ENCODE measurements at places on chromosomes 7 and 10.

DNA sequence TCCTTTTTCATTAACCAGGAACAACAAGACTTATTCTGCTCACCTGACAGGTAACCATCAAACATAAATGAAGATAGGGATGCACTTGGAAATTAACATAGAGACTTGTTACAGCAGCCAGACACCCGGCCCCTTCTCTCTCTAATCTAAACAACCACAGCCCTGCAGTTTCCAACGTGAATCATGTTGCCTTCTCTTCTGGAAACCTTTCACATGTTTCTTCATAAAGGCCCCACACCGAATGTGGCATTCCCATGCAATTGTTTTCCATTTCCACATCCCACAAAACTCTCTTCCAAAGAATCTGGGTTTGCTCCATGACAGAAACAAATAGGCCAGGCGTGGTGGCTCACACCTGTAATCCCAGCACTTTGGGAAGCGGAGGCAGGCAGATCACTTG lies 15.0 kb upstream of the WDR86 start:
- no peak for DNase-seq

DNA sequence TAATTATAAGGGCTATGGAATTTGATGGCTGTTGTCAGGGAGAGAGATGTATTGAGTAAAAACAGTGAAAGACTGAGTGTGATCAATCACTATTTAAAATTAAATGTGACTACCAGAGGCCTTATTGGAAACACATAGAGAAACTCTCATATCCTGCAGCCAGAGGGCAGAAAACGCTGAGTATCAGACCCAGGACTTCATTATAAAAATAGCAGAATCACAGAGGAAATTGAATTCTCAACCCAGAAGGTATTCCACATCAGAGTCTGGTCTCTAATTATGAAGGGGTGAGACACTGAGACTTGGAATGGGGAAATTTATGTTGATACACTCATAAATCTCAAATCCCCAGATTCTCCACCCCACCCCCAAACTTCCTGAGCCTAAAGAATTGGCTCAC lies 69.5 kb upstream of the IL6 start:
- no peak for DNase-seq

- no peak for DNase-seq
Observed at GRCh38 chr10:79255007-79255507, 92.2 kb upstream of the PPIF start.

DNA sequence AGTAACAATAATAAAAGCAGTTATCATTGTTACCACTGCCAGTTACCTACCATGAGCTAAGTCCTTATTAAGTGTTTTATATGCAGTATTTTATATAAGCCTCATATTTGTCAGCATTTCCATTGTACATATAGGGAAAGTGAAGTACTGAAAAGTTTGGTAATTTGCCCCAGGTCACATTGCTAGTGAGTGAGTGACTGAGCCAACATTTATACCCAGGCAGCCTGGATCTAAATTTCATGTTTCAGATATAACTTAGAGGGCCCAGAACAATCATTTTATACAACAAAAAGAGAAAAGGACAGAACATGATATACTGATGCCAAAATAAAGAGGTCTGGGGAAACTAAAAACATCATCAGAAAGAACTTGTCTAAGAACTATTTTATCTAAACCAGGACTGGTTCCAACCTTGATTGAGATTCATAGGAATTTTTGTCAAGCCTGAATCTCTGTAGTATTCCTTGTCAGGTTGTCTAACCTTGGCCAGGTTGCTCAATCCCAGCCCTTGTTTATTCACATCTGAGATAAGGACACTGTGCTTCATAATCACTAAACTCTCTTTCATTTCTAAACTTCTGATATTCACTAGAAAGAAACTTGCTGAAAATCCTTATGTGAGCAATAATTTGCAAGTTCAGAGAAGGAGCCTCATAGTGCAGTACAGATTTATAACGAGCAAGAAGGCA lies 308.2 kb downstream of the IPMK start:
- DNase-seq, result no peak

- DNase-seq, result no peak
Observed at GRCh38 chr7:100682228-100682741, 8.7 kb downstream of the GNB2 start.

- no peak for DNase-seq
Observed at GRCh38 chr7:66847879-66848790, 72.9 kb upstream of the TMEM248 start.

- DNase-seq, result no peak
Observed at GRCh38 chr10:125550362-125550761, 132.6 kb downstream of the TEX36 start.

DNA sequence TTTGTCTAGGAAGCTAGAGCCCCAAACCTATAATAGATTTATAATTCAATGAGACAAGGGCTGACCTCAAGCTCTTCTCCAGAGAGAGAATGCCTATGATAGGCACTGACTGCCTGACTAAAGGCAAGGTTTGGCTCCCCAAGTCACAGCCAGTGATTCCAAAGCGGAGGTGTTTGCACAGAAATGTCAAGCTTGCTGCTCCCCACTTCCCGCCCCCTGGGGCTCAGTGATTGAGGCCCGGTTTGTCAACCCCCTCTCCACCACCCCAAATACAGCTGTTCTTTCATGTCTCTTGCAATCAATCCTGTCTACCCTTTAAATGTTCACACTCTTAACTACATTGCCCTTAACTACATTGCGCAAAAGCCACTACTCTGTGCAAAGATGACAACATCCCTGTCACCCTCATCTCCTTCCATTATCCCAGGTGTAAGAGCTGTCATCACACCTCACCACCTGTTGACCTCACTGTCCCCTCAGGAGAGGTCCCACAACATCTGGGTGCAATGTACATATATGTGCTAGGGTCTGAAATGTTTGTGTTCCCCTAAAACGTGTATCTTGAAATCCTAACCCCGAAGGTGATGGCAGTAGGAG lies 58.0 kb downstream of the NUDCD3 start:
- DNase-seq, result no peak

GRCh38 chr10:113476673-113477072 lies 76.2 kb upstream of the HABP2 start:
- DNase-seq, result no peak

DNA sequence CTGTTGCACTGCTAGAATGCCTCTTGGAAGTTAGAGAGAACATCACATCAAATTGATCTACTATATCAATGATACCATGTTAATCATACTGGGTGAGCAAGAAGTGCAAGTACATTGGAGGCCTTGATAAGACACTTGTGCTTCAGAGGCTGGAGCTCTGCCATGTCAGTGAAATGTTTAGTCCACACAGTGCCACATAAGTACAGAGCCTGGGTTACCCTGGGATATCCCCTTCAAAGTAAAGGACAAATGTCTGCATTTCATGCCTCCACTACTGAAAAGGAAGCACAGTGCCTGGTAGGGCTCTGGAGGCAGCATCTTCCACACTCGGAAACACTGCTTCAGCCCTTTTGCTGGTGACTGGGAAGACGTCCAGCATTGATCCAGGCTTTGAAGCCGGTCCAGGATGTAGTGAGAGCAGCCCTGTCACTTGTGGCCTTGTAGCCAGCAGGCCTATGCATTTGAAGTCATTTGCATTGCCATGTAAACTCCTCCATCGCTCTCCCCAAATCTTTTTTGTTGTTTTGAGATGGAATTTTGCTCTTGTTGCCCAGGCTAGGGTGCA lies 15.7 kb upstream of the STN1 start:
- DNase-seq, result no peak

- peak; percentile 84 for DNase-seq
Observed at GRCh38 chr10:69515699-69516259, 57.4 kb downstream of the NEUROG3 start.

DNA sequence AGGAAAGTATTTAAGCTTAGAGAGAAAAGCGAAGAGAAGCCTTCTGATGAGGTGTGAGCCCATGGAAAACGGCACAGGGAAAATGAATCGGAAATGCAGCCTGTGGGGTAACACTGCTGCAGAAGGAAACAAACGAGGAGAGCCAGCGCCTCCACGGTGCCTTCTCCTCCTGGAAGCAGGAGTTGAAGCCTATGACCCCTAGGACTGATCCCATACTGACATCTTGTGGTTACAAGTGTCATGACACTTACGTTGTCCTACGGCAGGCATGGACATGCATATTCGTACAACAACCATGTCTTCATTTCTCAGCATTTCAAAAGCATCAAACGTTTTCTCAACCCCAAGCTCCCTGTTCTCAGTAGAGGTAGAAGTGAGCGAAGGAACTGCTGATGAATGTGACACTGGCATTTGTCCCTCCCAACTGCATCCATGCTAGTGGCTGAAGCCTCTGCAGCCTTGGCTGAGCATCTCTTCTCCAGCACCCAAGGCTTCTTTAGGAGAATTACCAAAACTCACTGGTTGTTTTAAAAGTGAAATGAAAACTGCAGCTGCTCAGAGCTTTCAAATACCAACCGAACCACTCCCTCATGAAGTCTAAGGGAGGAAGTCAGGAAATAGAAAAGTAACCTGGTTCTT lies 160.2 kb downstream of the JAZF1 start:
- DNase-seq, result peak; percentile 71

GRCh38 chr7:37645282-37646050 lies 38.1 kb upstream of the GPR141 start:
- DNase-seq, result no peak

- DNase-seq, result no peak
Observed at GRCh38 chr10:52877451-52877850, 104.9 kb upstream of the MBL2 start.

- DNase-seq, result no peak
Observed at GRCh38 chr7:114924038-114924712, 2.3 kb downstream of the MDFIC start.

DNA sequence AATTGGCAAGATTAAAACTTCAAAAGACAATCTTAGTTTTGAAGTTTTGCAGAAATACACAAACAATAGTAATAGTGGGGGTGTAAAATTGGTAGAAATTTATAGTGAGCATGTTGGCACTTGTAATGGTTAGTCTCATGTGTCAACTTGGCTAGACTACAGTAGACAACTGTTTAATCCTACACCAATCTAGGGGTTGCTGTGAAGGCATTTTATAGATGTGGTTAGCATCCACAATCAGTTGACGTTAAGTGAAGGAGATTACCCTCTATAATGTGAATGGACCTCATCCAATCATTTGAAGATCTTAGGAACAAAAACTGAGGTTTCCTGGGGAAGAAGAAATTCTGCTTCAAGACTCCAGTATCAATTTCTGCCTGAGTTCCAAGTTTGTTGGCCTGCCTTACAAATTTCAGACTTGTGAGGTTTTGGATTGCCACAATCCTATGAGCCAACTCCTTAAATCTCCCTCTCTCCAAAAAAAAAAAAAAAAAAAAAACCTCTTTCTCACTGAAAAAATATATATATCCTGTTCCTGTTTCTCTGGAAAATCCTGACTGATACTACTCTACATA lies 531.6 kb upstream of the IGFBP3 start:
- DNase-seq, result no peak

DNA sequence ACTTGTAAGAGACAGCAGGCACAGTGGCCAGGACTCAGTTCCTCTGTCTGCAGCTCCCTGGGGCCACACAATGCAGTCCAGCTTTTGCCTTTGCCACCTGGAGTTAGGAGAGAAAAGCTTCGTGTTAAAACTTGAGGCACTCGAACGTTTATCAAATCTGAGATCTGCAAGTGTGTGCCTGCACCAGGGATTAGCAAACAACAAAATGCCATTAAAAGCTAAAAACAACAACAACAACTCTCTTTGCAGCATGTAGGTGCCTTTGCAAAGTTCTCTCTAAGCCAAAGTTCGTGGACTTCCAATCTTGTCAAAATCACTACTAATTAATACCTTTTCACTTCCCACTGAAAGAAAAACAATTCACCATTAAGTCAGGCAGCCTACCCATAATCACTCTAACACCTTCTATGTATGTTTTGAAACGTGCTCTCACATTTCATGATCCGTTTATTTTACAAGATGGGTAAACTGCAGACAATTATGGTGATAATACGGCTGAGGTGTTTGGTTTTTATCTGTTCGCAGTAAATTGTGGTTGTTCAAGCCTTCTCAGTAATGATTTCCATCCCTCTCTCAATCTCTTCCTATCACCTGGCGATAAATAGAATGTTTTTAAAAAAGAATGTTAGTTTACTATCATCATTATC lies 36.2 kb upstream of the SDK1 start:
- DNase-seq, result no peak

DNA sequence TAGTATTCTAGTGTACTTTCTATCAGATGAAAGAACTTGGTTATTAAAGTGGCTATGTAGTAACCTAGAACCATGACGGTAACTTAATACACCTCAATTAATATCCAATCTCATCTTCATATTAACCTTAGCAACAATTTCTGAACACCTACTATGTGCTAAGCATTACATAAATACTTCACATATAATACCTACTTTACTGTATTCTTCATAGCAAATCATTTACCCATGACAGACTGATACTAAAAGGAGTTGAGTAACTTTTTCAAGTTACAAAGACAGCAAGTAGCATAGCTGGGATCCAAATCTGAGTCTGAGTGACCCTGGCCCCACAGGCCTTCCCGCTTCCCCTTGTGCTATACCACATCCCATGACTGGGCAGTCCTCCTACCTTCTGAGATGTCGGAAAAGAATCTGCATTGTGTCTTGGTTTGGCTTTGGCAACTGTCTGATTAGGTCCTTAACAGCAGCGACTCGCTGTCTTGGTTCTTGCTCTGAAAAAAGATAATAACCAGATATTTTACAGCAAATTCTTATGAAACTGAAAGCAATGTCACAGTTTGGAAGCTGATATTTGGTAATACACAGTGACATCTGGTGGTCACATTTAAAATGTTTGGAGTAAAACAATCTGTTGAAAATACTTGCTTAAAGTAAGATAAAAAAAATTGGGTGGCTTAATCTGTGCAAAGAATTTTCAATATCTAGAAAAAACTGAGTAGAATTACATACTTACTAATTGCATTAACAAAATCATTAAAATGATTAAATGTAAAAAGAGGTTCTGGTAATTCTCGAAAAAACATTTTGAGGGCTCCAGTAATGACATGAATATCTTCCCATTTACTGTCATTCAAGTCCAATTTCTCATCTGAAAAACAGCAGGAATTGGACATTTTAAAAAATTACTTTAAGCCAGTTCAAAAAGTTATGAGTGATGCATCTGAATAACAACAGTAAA lies 120.1 kb downstream of the ARHGAP12 start:
- DNase-seq, result peak; percentile 50

GRCh38 chr10:79246209-79246581 lies 101.1 kb upstream of the PPIF start:
- no peak for DNase-seq

GRCh38 chr10:95536017-95536416 lies 25.2 kb downstream of the SORBS1 start:
- no peak for DNase-seq

Data from GM20000 (cell line).